ENCODE measurements at places on chromosomes 7 and 10.

DNA sequence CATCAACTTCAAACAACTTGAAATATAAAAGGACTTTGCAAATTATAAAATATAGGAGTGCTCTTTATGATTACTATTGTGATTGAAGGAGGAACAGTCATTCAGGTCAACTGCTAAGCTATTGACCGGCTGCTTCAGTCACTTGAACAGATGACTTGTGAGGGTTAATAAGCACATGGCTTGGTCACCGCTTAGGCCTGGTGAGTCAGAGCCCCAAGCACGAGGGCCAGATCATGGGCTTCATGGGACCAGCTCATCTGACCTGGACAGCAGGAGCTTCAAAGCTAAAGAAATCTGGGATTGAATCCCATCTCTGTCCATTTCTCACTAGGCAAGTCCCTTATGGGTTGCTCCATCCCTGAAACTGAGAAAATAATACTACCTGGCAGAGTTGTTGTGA lies 60.4 kb upstream of the ADO start:
- DNase-seq, result no peak

GRCh38 chr7:151558575-151558974 lies 38.9 kb upstream of the RHEB start:
- DNase-seq, result no peak

- no peak for DNase-seq
Measured at GRCh38 chr7:48105045-48105444, 16.0 kb downstream of the UPP1 start.

GRCh38 chr7:86955895-86956503 lies 103.5 kb downstream of the ELAPOR2 start:
- no peak for DNase-seq

GRCh38 chr7:47423196-47423595 lies 158.7 kb downstream of the TNS3 start:
- DNase-seq, result no peak

DNA sequence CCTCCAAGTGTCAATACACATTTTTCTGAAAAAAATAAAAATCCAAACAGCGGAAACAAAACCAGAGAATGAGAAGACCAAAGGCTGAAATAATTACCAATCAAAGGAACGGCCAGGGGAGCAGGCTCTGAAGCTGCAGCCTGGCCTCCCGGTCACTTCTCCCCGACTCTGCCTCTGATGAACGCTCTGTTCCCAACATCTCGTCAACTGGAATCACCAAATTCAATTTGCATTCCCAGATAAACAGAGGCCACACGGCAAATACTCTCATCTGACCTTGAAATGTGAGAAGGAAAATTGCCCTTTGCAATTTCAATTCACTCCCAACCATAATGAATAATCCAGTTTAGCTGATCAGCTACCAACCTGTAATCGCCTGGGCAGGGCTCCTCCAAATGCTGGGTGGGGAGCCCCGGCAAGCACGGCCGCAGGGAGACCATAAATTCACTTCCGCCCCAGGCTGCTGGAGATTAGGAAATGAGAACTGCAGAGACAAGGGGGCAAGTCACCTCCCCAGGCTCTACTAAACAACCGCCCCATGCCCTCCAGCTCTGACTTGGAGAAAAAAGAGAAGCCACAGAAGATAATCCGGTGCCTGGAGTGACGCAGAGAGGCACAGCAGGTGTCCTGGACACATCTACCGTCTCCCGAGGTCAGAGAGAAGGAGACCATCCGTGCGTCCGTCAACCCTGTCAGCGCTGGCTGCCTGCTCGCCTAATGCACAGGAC lies 153.2 kb downstream of the MAD1L1 start:
- DNase-seq, result peak; percentile 29

DNA sequence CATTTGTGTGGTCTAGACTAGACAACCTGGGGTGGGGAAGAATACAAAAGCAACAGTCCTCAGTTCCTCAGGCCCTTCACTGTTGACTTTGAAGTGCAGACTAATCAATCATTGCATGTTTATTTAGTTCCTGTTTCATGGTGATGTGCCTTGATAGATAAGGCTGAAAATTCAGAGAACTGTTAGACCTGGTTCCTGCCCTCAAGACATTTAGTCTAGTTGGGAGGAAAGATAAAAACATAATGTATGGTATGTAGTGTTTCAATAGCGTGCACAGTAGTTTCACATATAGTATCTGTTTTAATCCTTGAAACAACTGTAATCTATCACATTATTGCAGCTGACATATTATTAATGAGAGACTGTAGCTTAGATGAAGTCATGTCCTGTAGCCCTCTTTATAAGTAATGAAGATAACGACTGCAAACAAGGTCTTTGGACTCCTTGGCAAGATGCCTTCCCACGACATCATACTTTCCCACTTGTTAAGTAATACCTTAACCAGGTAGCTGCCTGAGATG lies 124.0 kb downstream of the CELF2 start:
- DNase-seq, result no peak

GRCh38 chr7:35823440-35823839 lies 22.6 kb downstream of the SEPTIN7 start:
- DNase-seq, result no peak

DNA sequence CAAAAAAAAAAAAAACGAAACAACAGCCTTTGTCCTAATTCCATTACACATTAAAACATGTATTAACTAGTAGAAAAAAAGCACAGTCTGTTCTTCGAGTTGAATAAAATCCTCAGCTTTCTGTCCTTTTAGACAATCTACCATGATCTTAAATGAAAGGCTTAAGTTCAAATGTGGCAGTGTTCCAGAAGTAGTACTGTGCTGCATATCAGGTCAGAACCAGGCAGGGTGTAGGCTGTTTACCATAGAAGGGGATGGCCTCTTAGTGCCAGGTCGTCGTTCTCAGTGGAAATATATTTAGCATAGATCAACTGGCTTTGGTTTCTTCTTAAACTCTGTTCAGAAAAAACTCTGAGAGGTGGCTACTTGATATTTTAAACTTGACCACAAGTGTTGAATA lies 612.0 kb downstream of the CNTNAP2 start:
- DNase-seq, result no peak

- DNase-seq, result peak; percentile 55
Measured at GRCh38 chr10:16788125-16788524, 29.1 kb downstream of the RSU1 start.

- DNase-seq, result no peak
Measured at GRCh38 chr7:17934612-17935240, 5.6 kb downstream of the SNX13 start.

Measured in CD4-positive, alpha-beta T cell treated with Interleukin-1 beta for 1 hour (primary cell).